ENCODE measurements at places on chromosomes 16 and 17.

DNA sequence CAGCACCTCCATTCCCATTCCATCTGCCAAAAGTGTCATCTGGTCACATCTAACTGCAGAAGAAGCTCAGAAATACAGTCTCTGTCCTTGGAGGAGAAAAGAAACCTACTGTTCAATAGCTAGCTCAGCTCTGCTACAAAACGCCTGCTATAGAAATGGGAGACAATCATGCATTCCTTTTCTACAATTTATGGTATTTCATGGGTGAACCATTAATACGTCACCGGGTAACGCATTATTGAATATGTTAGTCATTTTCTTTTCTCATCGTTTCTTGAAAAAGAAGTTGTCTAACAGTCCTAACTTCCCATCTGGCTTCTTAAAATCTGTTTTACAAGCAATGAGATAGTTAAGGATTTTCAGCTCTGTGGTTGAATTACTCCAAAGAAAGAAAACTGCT, 496.7 kb upstream of the RBFOX1 start:
- DNase-seq, result no peak

DNA sequence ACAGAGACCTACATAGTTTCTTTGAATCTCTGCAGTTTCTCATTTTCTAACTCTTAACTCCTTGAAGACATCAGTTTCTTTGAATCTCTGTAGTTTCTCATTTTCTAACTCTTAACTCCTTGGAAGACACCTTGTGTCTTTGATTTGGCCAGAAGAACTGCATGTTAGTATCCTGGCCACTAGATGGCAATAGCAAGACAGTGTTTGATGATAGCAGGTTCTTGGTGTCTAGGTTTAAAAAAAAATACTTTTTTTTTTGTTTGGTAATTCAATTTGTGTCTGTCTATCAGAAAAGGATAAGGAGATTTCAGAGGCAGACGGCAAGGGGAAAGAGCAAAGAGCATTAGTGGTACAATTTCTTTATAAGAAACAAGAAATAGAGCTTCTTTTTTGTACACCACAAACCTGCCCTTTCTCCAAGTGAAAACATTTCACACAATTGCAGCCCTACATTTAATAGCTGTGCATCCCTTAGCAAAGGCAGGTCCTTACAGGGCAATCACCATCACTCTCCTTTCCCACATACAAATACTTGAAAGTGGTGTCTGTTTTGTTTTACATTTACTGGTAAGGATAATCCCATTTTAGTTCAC, 1324.9 kb upstream of the CDH8 start:
- DNase-seq, result peak; percentile 20

GRCh38 chr17:34255841-34256240, 756 bp downstream of the CCL2 start:
- DNase-seq, result no peak

DNA sequence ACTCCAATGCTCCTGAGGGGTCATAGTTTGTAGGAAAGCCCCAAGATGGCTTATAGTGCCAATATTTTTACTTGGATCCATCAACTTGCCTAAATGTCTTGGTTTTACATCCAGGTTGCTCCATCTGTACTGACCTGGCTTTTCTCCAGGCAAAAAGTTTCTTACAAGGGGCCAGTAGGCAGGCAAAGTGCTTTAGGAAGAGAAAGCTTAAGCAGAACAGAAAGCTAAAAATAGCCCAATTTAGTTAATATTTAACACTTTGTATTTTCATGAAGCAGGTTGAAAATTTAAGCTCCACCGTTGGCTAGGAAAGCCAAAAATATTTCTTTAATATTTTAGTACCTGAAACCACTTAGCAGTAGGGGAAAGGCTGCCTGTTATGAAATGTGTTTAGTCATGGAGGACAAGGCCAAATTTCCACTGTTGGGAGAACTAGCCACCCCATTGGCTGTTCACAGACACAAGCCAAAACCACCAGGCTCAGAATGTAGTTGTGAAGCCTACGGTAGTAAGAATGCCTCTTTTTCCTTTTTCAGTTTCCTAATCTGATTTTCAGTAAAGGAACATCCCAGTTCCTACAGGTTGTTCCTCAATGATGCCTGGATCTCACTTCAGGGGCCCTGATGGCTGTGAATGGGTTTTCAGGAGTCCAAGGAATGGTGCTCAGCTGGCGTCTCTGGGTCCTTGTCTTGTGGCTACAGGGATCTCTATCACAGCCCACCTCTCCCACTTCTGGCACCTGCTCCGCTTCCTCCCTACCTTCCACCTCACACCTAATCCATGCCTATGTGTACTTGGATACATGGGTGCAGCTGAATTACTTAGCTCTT, 324.8 kb downstream of the PMP22 start:
- DNase-seq, result no peak

DNA sequence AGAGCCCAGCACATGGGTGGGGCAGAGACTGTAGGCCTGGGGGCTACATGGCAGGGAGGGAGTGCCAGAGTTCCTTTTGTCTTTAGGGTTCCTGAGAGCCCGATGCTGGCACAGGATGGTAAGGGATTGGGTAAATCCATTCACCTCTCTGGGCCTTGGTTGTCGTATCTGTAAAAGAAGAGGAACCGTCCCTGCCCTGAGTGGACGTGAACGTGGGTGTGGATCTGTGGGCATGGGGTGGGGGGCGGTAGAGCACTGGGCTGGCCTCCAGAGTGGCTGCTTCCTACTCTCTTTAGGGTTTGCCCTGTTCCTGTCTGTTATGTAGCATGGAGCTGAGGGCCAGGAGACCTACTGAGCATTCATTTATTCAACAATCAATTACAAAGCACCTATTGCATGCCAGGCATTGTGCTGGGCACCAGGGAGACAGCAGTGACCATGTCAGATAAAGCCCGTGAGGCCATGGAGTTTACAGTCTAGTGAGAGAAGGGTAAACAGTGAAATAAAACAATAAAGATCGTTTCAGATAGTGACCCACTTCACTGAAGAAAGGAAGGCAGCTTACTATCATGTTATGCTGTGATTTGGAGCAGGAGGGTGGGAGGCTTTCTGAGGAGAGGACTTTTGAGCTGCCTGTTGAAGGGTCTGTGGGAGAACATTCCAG, 13.1 kb upstream of the TCAP start:
- DNase-seq, result no peak

- no peak for DNase-seq
Observed at GRCh38 chr17:4953451-4953961, 2.6 kb downstream of the ENO3 start.

DNA sequence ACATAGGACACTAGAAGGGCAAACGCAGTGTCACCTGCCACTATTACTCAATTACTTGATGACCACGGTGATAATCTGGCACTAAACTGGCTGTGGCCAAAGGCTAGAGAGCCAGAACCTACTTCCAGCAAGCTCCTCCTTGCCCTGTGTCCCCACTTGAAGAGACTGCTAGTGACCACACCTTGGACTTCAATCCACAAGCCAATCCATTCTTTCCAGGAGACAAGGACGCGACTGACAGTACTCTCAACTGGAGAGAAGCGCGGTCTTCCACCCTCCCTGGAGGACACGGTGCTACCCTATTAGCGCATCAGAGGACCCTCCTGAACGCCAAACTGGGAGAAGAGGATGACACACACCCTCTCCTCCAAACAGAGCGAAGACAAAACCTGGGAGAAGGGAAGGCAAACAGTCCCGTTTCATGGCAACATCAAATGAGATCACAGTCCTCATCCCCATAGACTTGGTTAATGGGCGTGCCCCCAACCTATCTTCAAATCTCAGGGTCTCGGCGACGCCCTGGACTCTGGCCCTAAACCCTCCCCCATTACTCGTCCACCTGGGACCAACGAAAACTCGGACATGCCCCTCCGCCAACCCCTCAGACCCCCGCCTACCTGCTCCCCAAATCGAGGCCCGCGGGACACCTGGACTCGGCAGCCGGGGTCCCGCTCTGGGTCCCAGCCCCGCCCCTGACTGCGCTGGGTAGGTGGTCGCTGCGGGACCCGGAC, 508 bp downstream of the FLCN start:
- peak; percentile 24 for DNase-seq

DNA sequence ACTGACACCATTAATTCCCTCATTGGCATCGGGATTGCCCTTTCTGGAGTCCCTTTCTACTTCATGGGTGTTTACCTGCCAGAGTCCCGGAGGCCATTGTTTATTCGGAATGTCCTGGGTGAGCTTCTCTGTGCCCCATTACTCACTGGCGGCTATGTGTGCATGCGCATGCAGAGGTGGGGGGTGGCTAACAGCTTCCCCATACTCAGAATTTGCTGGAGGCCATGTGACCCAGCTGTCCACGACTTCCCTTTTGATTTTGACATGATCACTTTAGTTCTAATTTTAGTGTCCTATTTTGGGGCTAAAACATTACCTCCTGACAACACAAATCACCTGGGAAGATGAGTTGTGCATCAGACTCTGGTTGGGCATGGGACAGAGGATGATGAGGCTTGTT, 14.1 kb downstream of the SLC7A6OS start:
- peak; percentile 47 for DNase-seq

- no peak for DNase-seq
Observed at GRCh38 chr17:81157848-81158687, 7.2 kb upstream of the PVALEF start.

DNA sequence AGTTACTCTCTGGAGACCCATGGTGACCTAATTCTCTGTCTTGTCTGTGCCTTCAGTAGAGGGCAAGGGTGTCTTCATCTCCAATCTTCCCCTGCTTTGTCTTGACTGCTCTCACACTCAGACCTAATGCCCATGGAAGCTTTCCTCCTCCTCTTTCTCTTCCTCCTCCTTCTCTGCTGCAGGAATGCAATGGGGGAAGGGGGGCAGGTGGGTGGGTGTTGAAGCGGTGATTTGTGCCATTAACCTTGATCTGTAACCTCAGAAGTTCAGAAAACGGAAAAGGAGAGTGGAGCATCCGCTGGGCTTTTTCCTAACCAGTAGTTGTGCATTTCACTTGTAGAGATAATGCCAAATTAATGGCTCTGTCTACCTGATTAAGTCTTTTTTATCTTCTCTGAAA, 172.3 kb upstream of the CDH11 start:
- no peak for DNase-seq

GRCh38 chr16:89829630-89830437, 1.6 kb downstream of the SPIRE2 start:
- DNase-seq, result no peak

DNA sequence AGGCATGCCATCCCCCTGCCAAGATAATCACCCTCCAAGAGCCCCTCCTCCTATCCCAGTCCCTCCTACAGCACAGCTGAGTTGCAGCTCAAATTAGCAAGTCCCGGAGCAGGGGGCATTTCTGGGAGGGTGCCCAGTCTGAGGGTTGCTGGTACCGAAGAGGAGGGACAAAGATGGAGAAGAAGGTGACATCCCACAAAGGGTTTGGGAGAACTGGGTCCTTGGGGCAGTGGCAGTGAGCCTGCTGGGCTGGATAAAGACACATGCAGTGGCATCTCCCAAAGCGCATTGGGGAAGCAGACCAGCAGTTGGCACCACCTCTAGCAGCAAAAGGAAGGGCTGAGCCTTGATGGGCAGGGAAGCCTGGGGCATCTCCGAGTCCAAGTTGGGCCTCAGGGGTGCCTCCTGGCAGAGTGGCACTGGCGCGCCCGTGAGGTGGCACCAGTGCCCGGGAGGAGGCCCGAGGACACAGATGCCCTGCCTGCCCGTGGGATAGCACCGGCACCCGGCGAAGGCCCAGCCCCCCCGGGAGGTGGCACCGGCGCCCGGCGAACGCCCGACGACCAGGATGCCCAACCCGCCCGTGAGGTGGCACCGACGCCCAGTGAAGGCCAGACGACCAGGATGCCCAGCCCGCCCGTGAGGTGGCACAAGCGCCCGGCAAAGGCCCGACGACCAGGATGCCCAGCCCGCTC, 622 bp downstream of the TOM1L2 start:
- DNase-seq, result no peak

DNA sequence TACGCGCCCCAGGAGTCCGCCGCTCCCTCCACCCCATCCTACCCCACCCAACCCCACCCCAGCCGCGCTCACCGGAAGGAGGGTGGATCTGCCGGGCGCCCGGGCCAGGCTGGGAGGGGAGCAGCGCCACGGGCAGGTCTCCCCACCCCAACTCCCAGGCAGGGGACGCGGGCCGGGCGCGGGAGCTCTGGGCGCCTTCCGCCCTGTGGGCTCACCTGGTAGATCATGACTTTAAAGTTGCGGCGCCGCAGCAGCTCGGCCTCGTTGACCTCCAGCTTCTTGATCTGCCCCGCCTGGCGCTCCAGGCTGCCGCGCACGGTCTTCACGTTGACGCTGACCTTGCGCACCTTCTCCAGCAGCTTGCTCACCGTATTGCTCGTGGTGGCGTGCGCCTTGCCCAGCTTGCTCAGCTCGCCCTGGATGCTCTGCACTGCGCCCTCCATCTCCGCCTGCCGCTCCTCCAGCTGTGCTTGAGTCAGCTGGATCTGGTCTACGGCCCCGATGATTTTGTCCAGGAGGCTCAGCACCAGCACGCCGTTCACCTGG, 571 bp downstream of the CAVIN1 start:
- no peak for DNase-seq

- no peak for DNase-seq
Observed at GRCh38 chr16:84026606-84027005, 16.0 kb downstream of the SLC38A8 start.

DNA sequence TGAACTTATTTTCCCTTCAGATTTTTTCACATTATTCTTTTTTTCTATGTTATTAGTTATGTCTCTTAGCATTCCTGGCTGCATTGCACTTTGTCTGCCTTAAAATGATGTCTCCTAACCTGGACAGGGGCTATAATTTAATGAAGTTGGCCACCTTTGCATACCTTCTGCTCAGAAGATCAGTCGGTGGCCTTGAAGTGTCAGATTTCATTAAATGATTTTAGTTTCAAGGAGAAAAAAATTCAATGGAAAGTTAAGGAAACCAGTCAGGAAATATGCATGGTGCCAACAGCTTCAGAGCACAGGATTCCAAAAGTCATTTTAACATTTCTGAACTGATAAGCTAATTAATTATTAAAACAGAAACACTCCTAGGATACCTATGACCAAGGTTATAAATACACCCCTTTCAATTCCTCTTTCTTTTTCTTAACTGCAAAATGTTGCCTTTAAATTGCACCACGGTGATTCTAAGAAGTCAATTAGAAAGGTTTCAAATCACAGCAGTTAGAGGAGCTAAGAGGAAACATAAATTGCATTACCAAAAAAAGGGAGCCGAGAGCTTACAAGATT, 533.4 kb downstream of the KCNJ2 start:
- DNase-seq, result no peak

Measured in inflammatory macrophage treated with lipopolysaccharide for 4 hours (primary cell).